SK-N-SH (cell line): ENCODE measurements at places on chromosomes 7 and 10.

- DNase-seq: no peak
Observed at GRCh38 chr10:30870896-30871295, 160.8 kb downstream of the ZNF438 start.

DNA sequence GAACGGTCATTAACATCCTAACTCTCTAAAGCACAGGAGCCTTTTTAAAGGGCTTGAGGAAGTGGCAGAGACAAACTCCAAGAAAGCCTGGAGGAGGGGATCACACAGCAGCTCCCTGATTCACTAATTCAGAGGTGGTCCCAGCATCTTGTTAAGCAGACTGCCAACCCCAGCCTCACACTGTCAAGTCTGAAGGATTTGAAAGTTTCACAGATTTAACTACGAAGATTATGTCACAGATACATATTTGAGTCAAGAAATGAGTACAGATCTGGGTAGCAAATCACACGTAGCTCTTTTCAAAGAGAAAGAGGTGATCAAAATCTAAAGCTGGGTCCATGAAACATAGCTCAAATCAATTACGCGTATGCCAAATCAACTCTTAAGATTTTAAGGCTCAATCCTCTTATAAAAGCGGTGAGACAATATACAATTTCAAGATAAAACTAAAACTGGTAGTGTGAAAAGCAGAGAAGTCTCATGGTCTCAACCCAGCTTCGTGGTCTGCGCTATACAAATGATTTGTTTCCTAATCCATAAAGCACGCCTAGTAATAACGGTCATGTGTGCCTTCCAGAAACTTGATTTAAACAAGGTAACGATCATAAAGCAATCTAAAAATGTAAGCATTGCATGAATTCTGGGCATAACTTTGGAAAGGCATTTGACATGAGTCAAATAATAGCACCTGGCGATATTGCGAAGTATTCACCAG lies 229.9 kb upstream of the MKLN1 start:
- DNase-seq: no peak

DNA sequence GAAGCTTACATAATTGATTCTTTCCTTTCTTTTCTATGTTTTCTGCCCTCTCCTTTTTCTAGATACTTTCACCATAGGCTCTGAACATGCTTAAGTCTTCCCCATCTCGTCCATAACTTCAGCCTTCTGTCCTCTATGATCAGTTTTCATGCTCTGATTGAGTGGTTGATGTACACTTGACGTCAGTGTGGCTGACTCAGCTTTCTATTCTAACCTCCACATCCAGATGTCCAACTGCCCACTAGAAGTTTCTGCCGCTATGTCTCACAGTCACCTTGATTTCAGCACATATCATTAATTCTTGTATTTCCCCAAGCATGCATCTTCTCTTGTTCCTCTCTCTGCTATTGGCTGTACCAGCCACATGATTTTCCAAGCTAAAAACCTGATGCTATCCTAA lies 15.0 kb downstream of the CDK14 start:
- no peak for DNase-seq

DNA sequence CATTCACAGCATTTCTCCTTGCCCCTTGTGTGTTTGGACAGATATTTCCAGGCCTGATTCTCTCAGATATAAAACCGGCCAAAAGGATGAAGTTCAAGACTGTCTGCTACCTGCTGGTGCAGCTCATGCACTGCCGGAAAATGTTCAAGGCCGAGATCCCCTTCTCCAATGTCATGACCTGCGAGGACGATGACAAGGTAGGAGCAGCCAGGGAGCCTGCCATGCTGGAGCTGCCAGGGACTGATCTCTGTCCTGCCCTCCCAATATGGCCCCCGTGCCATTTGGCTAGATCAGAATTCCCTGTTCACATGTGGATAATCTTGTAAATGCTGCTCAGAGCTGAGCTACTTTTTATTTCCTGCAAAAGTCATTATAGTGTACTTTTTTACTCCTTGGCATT lies 87.8 kb downstream of the ADCY1 start:
- DNase-seq: no peak

DNA sequence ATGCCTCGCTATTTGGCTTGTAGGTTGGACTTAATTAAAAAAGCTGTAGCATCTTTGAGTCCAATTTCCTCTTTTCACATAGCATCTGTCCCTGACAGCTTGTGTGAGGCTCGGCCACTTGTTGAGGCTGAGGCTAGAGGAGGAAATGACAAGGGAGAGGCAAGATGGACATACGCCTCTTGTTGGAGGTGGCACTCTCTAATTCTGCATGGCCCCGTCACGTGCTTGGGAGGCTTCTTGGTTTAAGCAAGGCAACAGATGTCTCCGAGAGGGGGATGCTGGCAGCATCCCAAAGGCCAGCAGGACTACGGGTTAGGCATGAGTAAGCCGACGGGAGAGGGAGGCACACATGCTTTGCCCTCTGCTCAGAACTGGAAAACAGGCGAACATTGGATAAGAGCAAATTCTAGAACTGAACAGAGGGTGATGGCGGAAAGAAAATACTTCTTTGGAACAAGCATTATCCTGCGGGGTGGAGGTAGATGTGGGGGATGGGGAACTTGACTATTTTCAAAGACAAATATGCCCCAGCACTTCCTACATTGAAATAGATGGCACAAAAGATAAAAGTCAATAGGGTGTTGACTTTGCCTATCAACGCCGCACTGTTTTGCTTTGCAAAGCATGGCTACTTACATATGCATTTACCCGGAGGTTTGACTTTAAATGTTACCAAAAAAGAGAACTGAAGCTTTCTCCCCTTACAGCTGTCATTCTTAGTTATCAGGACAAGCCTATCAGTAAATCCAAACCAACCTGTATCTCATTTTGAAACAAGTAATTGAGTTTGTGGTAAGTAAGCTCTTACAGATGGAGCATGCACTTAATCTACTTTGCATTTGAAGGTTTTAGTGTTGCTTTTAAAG lies 94.8 kb downstream of the CHN2 start:
- DNase-seq: no peak

DNA sequence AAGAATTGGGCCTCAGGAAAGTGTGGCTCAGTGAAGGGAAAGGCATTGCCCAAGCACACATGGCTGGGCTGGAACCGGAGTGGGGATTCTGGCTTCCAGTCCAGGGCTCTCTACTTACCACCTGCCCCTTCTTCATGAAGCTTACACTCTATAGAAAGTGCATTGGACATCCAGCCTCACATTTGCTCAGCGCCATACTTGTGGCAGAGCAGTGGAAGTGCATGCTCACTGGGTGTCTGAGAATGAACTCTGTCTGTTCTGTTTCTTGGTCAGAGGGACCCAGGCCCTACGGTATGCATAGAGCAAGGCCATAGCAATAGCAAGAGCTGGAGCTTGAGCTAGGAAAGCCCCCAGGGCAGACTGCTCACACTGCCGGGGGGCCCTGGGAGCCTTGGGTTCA lies 1253.5 kb downstream of the TYW1 start:
- DNase-seq: no peak

DNA sequence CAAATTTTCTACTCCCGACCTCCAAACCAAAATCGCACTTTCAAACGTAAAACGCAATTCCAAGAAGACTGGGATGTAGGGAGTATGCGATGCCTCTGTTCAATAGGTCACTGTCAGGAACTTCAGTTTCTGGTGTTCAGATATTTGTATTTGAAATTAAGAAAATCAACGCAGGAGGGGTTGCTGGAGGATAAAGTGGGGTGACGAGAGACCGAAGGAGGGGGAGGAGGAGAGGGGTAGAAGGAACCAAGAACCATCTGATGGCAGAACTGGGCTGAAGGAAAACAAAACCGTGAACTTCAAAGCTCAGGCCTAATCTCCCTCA lies 293.8 kb upstream of the NFE2L3 start:
- DNase-seq: no peak

GRCh38 chr10:499991-500390 lies 189.5 kb downstream of the DIP2C start:
- DNase-seq: no peak
